HepG2 (cell line): ENCODE measurements at places on chromosomes 3 and 15. TPM values are rescaled to one million over a fixed set of nuclear protein-coding genes. Genes with fewer than 3 reads are reported as not detected.

The TFDP2 gene
- 37.4 and 46.2 TPM in 2 replicates for total RNA-seq

The WDR93 gene
- not detected in 2 replicates for total RNA-seq

The CRYBG3 gene
- total RNA-seq, result 10.9 and 15.9 TPM in 2 replicates

The TMEM212 gene
- total RNA-seq, result not detected in 2 replicates

The LYZL4 gene
- total RNA-seq, result not detected in 2 replicates

The GOLGA8T gene
- not detected in 2 replicates for total RNA-seq

The EOMES gene
- 0.11 and 0.28 TPM in 2 replicates for total RNA-seq

The ADCY5 gene
- total RNA-seq, result not detected in 2 replicates

The PLIN1 gene
- 0.73 and 1.2 TPM in 2 replicates for total RNA-seq
